Fibroblast of mammary gland (primary cell): ENCODE measurements at places on chromosomes 7 and 10.

DNA sequence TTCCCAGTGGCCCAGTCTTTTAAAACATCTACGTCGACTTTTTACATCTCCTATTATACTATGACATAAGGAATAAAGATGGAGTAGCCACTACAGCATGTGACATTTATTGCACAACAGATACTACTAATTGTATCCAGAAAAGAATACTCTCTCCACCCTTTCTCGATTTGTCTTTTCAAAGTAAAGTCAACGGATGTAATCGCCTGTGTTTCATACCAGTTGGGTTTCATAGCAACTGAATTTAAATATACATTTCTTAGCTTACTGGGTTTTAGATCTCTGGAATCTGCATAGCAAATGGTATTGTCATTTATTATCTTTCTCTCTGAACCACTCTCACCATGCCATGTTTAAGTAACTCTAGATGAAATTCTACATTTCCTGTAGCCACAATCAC lies 86.4 kb upstream of the TRIL start:
- no peak for DNase-seq

DNA sequence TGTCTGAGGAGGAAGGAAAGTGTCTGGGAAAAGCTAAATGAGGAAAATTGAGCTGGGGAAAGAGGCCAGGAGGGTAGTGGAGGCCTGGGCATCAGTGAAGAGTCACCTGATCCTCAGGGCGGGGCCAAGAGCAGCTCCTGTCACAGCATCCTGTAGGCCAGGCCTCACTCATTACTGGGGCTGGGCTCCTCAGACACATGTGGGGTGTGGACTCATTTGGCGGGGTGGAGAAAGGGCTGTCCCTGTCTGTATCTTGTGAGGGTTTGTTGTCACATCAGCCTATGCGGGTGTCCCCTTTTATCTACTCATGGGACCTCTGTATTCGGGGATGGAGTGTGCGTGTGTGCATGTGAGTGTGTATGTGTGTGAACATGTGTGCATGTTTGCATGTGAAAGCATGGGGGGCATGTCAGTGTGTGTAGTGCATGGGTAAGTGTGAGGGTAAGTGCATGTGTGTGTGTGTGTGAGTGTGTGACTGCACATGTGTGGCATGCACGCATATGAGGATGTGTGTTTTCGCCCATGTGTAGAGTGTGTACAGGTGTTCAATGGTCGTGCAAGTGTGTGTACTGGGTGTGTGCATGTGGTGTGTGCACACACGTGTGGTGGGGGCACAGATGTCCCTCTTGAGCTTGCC lies 67.8 kb downstream of the RAMP3 start:
- DNase-seq, result no peak

DNA sequence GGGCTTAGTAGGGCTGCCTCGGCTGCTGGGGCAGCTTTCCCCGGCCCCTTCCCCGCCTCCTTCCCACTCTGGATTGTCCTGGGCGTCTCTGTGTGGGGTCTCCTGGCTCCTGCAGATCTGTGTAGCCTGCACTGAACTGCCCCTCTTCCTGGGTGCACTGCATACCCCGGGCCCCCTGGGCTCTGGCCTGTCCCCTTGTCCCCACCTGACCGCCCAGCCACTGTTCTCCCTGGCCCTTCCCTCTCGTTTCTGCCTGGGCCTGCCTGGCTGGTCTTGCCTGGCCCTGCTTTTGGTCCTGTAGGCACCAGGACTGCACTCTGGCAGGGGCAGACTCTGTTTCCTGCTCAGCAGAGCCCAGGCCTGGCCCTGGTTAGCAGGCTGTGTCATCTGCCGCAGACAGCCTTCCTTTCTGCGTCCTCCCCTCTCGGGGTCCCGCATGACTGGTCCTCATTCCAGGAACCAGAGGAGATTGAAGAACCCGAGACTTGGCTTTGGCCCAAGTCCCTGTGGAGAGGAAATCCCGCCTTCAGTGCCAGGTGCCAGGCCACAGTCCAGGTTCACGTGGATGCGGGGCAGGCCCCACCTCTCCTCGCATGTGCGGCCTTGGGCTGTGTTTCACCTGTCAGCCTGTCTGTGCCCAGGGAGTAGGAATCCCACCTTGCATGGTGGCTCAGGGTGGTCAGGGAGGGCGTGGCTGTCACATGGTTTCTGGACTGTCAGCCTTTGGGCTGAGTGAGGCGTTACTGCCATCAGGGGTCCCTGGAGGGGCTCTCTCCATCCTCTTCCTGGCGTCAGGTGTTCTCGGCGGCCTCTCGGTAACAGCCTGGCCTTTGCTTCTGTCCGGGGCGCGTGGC lies 9.2 kb downstream of the INPP5A start:
- DNase-seq, result no peak

DNA sequence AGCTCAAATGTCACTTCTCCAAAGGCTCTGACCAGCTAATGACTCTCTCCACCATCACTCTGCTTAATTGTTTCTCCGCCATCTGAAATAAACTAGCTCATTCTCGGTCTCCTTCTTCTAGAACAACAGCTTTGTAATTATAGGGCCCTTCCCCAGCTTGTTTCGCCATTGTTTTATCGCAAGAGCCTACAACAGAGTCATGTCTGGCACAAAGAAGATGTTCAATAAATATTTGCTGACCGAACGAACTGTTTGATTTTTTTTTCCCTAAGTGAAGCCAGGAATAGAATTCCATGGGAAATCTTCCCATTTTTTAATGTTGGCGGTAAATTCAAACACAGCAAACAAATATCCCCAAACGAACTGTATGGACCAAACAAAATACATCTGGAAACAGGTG lies 63.8 kb upstream of the NMT2 start:
- DNase-seq, result no peak

DNA sequence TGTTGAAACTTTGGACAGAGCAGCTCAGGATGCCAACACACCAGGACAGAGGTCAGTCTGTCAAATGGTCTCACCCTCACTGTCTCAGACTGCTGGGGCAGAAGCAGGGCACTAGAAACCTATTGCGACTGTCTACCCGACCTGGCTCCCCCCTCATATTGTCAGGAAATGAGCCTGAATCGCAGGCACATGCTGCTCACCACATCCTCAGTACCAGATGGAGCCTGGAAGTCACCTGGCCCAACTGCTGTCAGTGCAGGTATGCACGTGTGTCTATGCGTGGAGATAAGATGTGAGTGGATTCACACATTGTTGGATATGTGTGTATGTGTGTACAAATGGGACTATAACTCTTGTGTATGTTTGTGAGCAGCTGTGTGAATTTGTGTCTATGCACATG lies 3.2 kb upstream of the CDHR1 start:
- DNase-seq, result no peak
